Stimulated activated CD4-positive, alpha-beta T cell treated with anti-CD3 and anti-CD28 coated beads, Interleukin-2, amount 100 ng/mL, for 24 hours (primary cell): ENCODE measurements at places on chromosomes 12 and 14.

DNA sequence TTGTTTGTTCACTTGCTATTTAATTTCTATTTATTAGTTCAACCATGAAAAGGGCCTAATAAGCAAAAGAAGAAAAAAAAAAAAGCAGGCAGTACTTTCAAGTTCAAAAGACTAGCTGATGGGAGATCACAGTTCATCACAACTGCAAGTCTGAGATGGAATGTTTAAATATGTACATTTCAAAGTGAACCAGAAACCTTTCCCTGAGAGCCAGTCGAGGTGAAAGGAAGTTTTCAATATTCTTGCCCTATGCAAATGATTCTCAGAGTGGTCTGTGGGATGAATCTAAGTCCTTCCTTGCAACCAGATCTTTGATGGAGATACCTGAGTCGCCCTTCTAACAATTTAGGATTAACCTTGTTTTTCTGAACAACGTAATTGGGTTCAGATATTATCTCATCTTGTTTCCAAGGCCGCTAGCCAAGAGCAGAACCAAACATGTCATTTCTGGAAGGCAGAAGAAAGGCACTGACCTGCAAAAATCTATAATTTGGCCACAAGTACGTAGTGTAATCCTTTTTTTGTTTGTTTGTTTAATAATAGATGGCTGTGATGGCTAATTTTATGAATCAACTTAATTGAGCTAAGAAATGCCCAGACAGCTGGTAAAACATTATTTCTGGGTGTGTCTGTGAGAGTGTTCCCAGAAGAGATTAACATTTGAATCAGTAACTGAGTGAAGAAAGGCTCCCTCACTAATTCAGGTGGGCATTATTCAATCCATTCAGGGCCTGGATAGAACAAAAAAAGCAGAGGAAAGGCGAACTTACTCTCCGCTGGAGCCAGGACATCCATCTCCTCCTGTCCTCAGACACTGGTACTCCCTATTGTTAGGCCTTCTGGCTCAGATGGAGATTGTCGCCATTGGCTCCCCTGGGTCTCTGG is 171.1 kb upstream of the TMPO start:
- DNase-seq, result no peak

DNA sequence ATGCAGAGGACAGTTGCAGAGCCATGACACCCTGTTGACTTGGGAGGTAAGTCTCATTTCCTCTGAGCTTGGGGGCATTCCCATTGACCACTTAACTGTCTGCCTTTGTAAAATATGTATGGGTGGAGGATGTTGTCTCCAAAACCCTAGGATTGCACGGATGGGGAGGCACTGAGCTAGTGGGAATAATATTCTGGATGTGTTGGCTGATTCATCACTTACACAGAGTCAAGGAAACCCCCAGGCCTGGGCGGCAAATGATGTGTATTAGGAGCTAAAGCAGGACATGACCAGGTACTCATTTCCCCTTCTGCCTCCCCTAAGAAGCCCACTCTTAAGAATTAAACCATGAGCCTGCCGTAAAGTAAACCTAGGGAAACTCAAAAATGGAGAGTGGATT is 319.4 kb downstream of the VRK1 start:
- no peak for DNase-seq

GRCh38 chr14:35438910-35439713 is 34.6 kb upstream of the NFKBIA start:
- no peak for DNase-seq

DNA sequence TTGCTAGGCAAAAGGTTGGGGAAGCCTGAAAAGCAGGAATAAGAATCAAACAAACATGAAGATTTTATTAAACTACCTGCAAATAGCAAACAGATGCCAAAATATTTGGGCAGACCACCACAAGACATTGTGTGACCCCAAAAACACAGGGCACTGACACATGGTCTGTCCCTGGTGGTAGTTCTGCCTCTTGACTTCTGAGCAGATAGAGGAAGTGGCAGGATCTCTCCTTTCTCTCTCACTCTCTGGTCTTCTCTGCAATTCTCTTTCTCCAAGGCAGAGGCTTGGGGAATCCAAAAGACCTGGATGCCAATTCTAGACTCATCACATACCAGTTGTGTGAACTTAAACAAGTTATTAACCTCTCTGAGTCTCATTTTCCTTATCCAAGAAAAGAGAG is 4.3 kb upstream of the PTGDR start:
- DNase-seq, result no peak

- DNase-seq, result no peak
Measured at GRCh38 chr12:68332728-68333630, 817 bp upstream of the MDM1 start.

DNA sequence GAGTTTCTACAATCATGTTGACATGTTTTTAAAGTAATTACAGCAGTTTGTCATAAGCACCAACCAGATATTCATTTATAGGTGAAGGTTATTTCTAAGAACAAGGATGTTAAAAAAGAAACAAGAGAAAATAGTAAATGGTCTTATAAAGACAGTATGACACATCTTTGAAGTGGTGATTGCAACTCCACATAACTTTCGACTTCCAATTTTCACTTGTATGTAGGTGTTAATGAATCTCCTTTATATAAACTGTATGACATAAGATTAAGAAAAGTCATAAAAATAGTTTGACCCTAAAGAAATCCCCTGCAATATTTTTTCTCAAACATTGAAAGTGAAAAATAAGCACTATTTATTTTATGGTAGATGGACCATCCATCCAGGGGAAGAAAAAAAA is 144.8 kb upstream of the PTPRQ start:
- no peak for DNase-seq

GRCh38 chr12:88418856-88419497 is 161.3 kb downstream of the KITLG start:
- DNase-seq, result no peak

DNA sequence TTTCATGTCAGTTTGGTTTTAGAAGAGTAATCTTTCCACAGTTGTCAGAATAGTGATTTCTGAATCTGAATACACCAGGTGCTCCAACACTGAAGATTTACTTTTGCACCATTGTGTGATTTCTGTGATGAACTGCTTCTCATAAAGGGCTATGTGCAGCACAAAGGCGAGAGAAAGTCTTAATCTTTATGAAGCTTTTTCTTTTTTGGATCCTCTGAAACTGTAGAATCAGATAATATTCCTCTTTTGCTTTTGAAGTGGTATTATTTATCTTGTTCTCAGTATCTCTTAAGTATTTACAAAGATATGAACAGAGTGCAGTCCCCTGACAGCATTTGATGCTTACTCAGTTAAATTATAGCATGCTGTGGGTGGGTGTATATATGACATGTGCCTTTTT is 207.8 kb downstream of the NAV3 start:
- no peak for DNase-seq

GRCh38 chr12:50256761-50257160 is 26.6 kb downstream of the LIMA1 start:
- DNase-seq, result no peak

- no peak for DNase-seq
Measured at GRCh38 chr14:38310420-38310995, 54.6 kb upstream of the CLEC14A start.

DNA sequence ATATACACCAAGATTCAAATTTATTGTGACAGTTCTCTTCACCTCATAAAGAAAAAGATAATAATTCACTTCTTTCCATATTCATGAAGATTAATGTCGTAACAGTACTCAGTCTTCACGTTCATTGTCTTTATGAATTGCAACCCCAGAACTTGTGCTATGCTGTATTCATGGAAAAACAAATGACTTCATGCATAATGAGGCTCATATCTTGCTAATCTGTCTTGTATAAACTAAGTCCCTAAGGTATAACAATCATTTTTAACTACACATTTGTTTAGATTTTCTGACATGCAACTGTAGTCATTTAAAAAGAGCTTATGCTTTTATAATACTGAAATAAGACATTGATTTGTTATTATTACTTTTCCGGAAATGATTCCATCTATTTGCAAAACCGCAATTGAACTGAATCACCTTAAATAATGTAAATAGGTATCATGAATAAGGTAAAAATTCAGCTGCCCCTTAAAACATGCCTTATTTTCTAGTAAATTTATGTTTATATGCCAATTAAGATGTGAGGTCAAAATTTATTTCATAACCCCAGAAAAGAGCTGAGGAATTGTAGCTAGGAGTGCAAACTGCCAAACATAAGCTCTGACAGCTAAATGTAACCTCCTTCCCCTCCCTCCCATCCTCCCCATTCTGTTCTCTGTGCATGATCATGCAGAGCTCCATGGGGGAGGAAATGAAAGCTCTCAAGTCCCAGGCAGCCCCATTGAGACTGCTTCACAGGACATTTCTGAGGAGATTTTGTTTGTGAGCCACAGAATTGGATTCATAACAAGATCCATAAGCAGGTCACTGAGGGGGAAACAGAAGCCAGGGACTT is 301.6 kb downstream of the ATP23 start:
- no peak for DNase-seq

GRCh38 chr12:115489253-115489652 is 788.2 kb downstream of the MED13L start:
- no peak for DNase-seq

GRCh38 chr14:92945544-92945943 is 22.6 kb downstream of the CHGA start:
- no peak for DNase-seq

DNA sequence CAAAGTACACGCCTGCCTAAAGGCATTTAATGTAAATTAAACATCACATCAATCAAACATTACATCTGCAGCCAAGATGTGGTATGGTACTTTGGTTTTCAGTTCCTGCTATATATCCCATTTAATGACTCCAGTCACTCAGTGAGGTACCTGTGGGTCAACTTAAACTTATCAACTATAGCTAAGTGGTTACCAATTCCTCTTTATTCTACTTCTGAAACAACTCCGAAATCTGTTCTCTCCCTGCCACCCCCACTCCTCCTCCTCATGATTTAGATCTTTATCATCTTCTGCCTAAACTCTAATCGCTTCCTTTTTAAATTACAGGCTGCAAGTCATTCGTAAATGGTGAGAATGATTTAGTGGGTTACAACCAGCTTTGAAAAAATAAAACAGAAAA is 57.9 kb downstream of the BCL2L14 start:
- no peak for DNase-seq

- no peak for DNase-seq
Measured at GRCh38 chr14:68544081-68544892, 248.6 kb downstream of the ZFP36L1 start.

GRCh38 chr12:32098112-32098511 is 8.5 kb upstream of the BICD1 start:
- no peak for DNase-seq

- no peak for DNase-seq
Measured at GRCh38 chr12:58575256-58575655, 345.0 kb downstream of the LRIG3 start.

DNA sequence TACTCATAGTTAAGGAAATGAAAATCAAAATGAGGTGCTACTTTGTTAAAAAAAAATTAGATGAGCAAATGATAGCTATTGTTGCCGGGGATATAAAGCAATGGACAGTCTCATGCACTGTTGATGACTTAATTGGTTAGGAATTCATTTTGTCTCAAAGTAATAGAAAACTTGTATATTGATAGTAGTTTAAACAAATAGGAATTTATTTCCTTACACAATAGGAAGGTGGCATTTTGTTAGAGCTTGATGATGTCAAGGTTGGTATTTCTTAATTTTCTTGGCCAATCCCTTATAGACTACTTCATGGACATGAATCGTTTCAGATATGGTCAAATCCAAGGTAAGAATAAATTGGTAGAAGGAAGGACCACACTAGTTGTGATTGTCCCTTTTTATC is 7.8 kb downstream of the PRPF39 start:
- DNase-seq, result no peak

- DNase-seq, result no peak
Measured at GRCh38 chr12:89951050-89951693, 242.5 kb upstream of the ATP2B1 start.

DNA sequence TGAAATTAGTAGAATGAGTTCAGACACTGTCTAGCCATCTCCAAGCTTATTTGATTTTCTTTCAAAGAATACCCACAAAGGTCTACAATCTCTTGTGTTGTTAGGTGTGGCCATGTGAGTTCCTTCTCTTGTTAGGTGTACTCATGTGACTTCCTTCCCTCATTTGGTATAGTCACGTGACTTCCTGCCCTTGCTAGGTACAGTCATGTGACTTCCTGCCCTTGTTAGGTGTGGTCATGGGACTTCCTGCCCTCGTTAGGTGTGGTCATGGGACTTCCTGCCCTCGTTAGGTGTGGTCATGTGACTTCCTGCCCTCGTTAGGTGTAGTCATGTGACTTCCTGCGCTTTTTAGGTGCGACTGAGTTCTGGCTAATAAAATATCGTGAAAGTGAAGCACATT is 179.6 kb downstream of the TMX1 start:
- DNase-seq, result peak; percentile 2

- no peak for DNase-seq
Measured at GRCh38 chr12:92558806-92559205, 144.0 kb upstream of the PLEKHG7 start.

DNA sequence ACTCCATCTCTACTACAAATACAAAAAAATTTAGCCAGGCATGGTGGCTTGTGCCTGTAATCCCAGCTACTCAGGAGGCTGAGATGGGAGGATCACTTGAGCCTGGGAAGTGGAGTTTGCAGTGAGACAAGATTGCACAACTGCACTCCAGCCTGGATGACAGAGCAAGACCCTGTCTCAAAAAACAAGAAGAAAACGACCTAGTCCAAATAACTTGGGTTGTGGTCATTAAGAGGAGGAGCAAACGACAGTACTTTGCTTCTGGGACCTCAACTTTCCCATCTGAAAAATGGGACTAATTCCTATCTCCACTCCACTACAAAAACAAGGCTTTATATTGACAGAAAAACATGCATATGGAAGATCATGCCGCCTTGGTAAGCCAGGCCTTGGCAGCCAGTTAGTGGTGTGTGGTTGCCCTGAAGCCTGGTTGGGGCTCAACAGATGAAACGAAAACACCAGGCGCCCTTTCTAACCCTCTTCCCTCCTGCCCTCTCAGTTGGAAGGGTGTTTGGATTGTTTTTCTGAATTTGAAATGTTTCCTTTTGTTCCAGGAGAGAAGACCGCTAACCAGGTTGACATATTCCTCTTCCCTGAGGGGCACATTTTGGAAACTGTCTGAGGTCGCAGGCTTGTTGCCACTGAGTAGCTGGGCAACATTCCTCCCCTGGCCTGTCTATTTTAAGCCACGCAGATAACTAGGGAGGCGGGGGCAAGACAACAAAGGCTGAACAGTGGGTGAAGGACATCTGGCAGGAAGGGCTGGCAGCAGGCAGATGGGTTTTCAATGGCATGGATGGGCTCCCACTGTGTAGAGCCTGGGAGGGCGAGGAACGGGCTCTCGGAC is 13.7 kb upstream of the VPS37B start:
- no peak for DNase-seq

DNA sequence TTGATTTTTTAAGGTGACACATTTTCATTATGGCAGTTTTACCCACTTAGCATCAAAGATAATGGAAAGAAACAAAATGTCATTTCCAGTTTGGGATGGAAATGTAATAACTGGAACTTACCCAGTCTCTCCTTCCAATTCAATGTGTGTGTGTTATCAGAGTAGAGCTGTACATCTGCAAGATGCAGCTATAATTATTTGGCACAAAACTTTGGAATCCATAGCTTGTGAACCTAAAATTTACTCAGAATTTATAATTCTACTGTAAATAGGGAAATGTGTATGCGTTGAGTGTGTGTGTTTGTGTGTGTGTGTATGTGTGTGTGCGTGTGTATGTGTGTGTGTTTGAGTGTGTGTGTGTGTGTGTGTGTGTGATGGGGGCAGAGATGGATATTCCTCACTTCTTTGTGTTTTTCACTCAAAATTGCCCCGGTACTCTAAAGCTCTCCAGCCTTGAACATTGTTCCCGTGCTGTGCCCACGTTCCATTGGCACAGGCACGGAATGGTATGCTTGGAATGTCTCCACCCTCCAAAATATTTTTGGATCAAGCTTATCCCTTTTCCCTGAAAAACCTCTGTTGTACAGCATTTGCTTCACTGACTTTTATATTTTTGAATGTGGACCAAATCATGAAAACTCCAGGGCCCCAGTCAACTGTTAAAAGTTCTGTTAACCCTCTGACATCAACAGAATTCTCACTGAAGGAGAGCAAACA is 150.2 kb upstream of the BMP4 start:
- no peak for DNase-seq
